ENCODE measurements at places on chromosomes 7 and 10. TPM values are rescaled to one million over a fixed set of nuclear protein-coding genes. Genes with fewer than 3 reads are reported as not detected.

The ADK gene
- total RNA-seq, result 57.4 TPM

The TMEM243 gene
- total RNA-seq, result 94.9 TPM

The LMOD2 gene
- not detected for total RNA-seq

DNA sequence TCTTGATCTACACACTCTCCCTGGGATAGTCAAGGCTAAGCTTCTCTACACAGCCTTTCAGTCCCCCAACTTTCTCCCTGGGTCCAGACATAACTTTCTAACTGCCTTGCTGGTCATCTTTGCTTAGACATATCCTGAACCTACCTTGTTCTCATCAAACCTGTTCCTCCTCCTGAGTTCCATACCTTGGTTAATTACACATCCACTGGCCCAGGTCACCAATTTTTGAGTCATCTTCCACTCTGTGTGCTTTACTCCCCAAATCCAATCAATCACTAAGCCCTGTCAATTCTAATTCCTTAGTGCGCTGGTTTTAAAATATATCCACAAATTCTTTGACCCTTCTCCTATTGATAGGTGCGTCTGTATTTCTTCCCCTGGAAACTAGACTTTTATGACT is 107.0 kb downstream of the EVX1 start:
- no peak for DNase-seq

GRCh38 chr7:45055016-45055415 is 33.8 kb downstream of the NACAD start:
- DNase-seq, result no peak

- no peak for DNase-seq
These were observed 14.6 kb upstream of the FZD1 start for GRCh38 chr7:91249506-91250233.

DNA sequence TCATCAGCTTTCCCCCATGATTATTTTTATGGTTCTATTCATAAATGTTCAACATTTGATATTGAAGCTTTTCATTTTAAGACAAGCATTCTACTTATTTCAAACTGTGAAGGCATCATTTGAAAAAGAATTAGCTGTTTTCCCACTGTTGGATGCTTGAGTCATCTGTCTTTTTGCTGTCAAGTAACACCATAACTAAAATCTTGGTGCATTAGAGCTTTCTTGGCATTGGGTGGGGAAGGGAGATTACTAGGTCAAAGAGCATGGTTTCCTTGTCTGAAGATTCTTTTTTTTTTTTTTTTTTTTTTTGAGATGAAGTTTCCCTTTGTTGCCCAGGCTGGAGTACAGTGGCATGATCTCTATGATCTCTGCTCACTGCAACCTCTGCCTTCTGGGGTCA is 68.5 kb downstream of the CTBP2 start:
- no peak for DNase-seq

DNA sequence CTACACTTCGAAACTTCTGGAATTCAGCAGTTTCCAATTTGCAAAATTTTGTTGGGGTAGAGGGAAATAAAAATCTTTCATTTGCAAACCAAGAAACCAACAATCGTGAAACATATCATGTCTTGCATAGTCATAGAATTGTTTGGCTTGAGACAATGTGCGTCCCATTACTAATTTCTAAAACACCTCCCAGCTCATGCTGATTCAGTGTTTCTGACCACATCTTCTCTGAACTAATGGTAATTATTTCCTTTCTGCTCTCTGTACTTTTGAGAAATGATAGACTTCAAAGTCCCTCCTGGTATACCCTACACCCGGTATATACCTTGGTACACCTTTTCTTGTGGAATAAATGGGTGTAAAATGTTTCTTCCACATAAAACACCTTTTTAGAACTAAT is 41.8 kb upstream of the TSPAN13 start:
- DNase-seq, result no peak

- no peak for DNase-seq
These were observed 170.5 kb downstream of the SRPK2 start for GRCh38 chr7:105218215-105218614.

DNA sequence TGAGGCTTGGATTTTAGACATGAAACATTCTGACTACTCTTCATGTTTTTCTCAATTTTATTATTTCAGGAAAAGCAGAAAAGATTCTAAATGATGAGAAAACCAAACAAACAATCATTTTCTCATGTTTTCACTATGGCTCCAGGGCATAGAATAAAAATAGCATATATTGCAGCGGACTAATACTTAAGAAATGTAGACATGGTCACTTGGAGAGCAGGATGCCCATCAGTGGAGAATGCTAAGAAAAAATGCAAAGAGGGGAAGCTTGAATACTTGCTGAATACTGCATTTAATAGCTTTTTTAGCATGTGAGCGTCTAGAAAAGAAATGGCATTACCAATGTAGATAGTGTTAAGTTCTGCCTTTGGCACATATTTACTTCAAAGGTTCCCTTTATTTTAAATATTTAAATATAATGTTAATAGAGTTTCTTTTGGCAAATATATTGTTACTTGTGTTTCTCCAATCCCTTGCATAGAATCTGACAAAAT is 107.9 kb downstream of the PPP1R17 start:
- DNase-seq, result no peak

DNA sequence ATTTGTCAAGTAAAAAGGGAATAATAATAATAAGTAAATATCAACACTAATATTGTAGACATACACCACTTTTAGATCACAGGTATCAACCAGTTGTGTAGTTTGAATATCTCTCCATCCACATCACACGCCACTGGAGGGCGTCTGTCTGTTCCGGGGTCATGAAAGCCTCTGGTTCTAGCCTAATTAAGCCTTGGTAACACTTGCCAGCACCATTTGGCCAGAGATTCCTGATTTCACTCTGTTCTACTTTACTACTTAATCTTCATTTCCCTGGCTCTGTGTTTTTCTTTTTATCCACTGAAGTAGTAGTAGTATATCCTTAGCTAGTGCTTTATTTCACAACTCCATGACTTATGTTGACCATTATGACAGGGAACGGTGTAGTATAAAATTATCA is 285.6 kb upstream of the POM121L12 start:
- no peak for DNase-seq

- no peak for DNase-seq
These were observed 117.9 kb upstream of the KLF6 start for GRCh38 chr10:3902809-3903410.

DNA sequence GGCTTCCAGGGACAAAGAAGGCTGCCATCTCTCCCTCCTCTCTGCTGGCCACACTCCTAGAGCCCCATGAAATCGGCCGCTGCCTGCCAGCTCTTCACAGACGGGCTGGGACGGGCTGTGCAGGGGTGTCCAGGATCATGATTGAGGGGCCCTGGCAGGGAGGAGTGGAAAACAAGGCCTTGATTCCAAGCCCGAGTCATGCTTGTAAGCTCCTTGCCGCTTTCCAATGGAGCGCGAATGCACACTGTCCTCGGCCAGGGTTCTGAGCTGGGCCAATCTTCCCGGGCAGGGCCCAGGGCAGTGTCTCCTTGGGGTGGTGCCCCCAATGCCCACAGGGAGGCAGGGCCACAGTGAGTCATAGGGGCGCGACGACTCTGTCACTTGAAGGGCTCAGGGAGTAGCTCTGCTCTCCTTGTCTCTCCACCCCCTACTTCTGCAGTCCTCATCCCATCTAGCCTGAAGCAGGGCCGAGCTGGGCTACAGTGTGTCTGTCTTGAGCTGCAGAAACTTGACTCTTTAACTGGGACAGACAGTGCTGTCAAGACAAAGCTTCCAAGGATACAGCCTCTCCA is 186.2 kb upstream of the SVIL start:
- DNase-seq, result no peak

The ANKMY2 gene
- total RNA-seq, result 12.1 TPM

DNA sequence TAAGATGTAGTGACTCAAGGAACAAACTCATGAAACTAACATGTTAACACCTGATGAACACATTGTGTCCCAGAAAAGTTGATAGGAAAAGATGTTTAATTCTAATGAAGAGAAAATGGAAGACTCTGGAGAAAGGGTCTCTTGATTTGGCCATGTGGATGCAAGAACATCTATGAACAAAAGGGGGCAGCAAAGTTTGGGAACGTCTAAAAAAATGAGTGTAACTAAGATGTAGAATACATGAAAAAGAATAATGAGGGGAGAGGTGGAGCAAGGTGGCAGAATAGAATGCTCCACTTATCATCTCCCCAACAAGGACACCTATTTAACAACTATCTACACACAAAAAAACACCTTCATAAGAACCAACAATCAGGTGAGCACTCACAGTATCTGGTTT is 805.1 kb downstream of the TNS3 start:
- DNase-seq, result no peak

DNA sequence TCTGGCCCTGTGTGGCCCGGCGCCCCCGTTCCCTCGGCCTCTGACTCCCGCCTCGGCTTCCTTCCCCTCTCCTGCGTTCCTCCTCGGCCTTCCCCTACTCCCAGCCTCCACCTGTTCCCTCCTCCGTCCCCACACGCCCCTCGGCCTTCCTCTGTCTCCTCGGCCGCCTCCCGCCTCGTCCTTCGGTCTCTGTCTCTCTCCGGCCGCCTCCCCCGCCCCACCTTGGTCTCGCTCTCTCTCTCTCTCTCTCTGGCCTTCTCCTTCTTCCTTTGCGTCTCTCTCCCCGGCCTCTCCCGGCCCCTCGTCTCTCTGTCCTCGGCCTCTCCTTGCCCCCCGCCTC is 588 bp downstream of the GET4 start:
- no peak for DNase-seq

The CDH23 gene
- total RNA-seq, result 1.4 TPM

GRCh38 chr7:27182285-27182841 is 2.7 kb downstream of the HOXA11 start:
- no peak for DNase-seq

GRCh38 chr7:135509589-135509838 is 388 bp downstream of the CNOT4 start:
- DNase-seq, result no peak

The ASIC3 gene
- 2.7 TPM for total RNA-seq

The CPA2 gene
- total RNA-seq, result 0.16 TPM

The MACC1 gene
- 0.14 TPM for total RNA-seq

DNA sequence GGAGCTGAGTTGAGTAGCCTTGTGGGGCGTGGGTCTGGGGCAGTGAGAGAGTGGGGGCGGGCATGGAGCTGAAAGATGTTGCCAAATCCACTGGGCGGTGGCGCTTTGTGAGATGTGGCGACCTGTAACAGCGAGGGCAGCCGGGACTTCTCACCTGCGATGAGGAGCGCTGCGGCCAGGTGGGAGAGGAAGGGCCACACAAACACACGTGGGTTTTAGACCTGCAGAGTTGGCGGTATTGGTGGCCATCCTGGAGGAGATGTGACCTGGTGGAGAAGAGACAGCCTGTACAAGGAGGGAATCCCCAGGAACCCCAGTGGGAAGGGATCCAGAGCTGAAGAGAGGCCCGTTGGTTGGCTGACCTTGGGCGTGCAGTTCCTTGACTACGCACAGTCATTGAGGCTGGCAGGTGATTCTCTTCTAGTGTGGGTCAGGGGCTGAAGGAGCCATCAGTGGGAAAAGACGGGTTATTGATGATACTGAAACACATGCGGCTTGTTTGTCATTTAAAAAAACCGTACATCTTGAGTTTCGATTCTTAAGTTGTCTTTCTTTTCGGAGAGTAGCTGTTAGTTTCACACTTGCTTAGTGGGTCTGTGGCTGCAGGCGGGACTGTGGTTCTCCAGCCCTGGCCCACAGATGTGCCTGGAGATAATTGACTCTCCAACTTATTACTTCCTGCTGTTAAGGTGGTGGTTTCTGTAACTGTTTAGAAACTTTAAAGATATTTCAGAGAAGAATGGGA is 2.4 kb downstream of the CHST12 start:
- DNase-seq, result peak; percentile 83

The AKR1B15 gene
- not detected for total RNA-seq

- DNase-seq, result no peak
These were observed 107.8 kb downstream of the ADARB2 start for GRCh38 chr10:1629326-1630198.

The MALRD1 gene
- 0.36 TPM for total RNA-seq

The MPP7 gene
- 12.3 TPM for total RNA-seq

The STEAP4 gene
- not detected for total RNA-seq

- no peak for DNase-seq
These were observed 3.7 kb downstream of the PDZD7 start for GRCh38 chr10:101027106-101027720.

The ING3 gene
- 27.5 TPM for total RNA-seq

- DNase-seq, result no peak
These were observed 768.8 kb downstream of the GRM8 start for GRCh38 chr7:126483972-126484371.

GRCh38 chr10:57320416-57320815 is 947.3 kb downstream of the IPMK start:
- DNase-seq, result no peak

DNA sequence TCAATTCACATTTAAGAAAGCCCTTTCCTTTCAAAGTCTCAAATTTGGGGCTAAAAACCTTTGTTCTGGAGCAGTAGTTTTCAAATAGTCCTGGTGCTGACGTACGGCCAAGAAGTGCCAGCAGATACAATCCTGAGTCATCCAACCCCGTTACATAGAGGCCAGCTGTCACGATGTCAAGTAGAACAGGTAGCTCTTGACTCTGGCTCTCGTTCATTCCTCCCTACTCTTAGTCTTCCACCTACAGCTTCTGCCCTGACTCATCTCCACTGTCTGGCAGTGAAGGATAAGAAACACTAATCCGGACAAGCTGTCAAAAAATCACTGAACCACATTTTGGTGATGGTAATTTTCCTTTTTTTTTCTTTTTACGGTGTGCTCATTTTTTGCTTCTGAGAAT is 132.4 kb upstream of the PTN start:
- no peak for DNase-seq
